ENCODE measurements at places on chromosomes 5 and 9.
A peak's percentile ranks its signal among the peaks of the same experiment; 100 is the strongest.

DNA sequence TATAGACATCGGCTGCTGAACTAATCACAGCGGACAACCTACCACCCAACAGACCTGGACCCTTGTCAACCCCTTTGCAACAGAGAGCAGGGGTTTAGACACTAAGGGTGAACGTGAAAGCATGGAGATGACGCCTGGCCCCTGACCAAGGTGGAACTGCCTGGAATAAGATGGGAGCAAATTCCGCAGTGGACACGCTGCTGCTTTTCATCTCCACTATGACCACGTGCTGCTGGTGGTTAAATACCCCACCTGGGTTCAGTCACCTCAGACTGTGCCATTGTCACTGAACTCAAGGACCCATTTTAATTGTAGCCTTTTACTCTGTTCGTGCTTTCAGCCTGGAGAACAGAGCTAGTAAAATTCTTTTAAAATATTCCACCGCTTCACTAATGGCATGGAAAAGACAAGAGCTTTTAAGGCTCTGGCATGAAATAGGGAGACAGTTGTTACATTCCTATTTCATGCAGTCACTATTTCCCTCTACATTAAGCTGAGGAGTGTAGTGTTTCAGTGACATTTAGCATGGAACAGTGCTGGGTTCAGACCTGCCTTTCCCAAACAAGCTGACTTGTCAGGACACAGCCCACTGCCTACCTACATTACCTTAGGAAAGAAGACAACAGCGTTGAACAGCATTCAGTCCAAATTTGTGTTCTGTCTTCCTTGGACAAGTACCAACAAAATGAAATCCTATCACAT is 96.8 kb downstream of the ANKRD18B start:
- DNase-seq = peak; percentile 45

DNA sequence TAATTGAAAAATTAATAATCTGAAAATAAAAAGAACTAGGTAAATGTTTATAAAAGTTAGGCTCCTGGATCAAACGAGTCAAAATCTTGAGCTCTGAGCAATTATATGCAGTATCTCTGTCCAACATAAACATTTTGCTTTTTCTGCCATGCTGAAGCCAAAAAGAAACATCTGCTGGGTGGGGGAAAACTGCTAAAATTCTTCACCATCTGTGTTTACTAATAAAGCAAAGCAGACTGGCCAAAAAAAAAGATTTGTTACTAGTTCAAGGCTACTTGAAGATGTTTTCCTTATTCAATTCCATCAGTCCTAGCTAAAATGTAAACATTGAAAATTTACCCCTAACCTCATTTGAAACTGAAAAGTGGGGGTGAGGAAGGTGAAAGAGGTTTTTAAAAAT is 29.7 kb downstream of the GTF3C4 start:
- DNase-seq = no peak

DNA sequence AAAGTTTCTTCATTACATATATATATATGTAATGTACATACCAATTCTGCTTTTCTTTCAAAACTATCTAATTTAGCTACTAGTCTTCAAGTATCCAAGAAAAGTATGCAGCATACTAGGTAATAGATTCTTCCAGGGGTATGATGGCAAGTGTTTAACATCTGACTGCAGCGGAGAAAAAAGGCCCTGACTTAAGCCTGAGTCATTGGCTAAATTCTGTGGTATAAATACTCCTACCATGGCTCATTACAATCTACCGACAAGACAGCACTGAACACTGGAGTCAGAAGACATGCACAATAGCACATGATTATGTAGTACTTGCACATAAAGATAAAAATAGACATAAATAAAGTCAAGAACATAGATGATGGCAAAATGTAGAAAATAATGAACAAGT is 439.9 kb downstream of the BRINP1 start:
- no peak for DNase-seq

GRCh38 chr9:81132796-81133195 is 556.6 kb downstream of the TLE1 start:
- DNase-seq = no peak

- DNase-seq = no peak
Measured at GRCh38 chr9:127712867-127713266, 2.6 kb downstream of the PTRH1 start.

- no peak for DNase-seq
Measured at GRCh38 chr5:115948091-115948534, 14.2 kb upstream of the LVRN start.

- no peak for DNase-seq
Measured at GRCh38 chr5:109164001-109164400, 245.8 kb downstream of the PJA2 start.

GRCh38 chr5:54013556-54014194 is 296.7 kb downstream of the ARL15 start:
- DNase-seq = peak; percentile 14

DNA sequence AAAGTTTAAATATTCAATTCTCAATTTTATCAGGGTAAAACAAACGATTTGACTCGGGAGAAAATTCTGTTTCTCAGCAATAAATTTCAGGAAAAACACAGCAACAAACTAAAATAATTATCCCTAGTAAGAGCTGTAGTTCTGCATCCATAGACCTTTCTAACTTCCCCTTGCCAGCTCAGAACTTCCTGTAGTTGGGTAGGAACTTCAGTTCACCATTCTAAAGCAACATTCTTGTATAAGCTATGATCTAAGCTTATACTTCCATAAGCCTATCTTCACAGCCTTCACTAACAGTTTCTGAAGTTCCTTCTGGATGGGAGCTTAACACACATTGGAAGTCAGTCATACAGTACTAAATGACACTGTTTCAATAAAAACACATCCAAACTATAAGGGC is 96.6 kb downstream of the UBAP2 start:
- DNase-seq = no peak

DNA sequence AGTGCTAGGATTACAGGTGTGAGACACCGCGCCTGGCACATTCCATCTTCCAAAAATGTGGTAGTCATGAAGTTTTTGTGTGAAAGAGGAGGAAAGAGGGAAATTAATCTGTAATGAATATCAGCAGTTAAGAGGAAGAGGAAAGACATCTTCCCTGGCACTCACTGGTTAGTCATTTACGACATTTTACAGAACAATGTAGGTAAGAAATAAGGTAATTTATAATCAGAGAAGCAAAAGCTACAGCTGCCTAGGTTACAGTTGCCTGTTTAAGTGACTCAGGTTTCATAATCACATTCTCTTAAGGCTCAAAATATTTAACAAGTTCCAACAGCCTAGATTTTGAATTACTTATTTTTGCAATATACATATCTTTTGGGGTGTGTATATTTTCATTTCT is 26.9 kb downstream of the CNOT6 start:
- no peak for DNase-seq

DNA sequence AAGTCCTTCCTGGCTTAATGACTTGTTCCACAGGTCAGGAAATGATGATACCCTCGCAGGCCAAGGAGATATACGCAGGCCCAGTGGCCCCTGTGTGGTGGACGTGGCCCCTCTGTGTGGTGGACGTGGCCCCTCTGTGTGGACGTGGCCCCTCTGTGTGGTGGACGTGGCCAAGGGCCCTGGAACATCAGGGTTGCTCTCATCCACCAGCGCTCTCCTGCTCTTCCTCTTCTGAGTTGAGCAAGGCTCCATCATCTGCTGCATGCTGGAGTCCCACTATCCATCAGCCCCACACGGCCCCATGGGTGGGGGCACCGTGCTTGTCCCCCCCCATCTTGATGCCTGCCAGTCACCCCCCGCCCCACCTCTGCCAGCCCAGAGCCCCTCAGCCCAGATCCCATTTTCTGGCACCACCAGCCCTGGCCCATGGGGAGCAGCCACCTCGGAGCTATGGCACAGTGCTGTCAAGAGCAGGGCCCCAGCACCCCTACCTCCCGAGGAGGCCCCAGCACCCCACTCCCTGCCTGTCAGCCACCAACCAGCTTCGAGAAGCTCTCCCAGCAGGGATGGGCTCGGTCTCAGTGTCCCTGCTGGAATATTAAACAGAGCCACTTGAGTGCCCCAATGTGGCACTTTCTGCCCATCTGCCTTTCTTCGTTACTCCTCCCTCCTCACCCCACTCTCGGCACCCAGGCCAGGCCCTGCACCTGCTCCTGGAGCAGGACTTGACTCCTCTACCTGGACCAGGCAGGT is 8.1 kb downstream of the LRRC14B start:
- DNase-seq = no peak

- peak; percentile 88 for DNase-seq
Measured at GRCh38 chr9:129558551-129559505, 62.1 kb downstream of the C9orf50 start.

DNA sequence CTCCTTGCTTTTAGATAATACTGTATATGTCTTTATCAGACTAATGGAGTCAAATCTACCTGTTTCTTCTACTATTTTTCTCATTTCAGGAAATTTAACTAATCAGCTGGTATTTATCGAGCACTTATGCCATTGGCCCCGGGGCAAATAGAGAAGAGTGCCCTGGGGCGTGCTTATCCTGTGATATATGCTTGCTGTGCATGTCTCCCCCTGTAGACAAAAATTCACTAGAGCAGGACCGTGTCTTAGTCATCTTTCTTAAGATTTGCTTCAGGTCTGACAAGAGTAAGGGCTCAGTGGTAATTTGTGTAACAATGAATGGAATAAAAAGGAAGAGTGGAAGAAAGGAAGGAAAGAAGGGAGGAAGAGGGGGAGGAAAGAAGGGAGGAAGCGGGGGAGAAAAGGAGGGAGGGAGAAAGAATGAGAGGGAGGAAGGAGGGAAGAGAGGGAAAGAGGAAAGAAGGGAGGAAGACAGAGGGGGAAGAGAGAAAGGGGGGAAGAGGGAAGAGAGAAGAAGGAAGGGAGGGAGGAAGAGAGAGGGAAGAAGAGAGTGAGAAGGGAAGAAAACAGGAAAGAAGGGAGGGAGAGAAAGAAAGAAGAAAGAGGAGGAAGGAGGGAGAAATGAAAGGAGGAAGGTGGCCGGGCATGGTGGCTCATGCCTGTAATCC is 295.7 kb upstream of the PANK3 start:
- DNase-seq = peak; percentile 16

- no peak for DNase-seq
Measured at GRCh38 chr5:82922086-82922734, 155.0 kb downstream of the TMEM167A start.

- no peak for DNase-seq
Measured at GRCh38 chr5:44382894-44383293, 6.3 kb downstream of the FGF10 start.

- DNase-seq = no peak
Measured at GRCh38 chr5:134539732-134540131, 14.3 kb downstream of the JADE2 start.

DNA sequence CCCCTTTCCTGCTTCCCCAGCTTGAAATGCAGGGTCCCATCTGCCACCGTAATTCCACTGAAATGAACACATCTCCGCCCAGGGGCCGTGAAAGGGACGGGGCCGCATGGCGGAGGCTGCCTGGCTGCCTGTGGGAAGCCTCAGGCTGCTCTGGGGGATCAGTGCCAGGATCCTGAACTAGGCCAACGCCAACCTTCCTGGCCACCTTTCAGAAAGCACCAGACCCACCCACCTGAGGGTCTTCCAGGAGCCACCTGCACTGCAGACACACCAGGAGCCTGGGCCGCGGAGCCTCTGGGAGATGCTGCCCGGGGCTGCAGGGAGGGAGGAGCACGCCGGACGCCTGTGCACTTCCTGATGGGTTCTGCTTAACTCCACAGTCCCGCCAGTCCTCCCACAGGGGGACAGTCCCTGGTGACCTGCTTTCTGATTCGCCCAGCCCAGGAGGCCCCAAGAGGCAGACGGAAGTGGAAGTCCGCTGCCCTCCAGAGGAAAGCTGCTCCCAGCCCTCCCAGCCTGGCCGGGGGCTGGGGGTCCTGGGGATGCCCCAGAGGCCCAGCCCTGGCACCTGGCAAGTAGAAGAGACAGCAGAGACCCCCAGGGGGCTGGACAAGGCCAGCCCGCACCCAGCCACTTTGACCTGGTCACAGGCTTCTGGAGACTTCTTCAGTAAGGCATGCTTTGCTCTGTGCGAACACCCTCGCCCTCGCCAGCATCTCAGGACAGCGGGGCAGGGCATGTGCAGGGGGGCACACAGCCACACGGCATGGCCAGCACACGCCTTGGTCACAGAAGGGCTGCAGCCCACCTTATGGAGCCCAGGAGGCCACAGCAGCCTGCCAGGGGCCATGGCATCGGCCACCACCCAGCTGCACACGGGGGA is at the start of gene CARD9:
Gene CARD9 (minus strand): TSS at position 370 of the 883 bp plus-strand sequence. CDS start 1,591 bp downstream, outside the sequence.
- no peak for DNase-seq

- no peak for DNase-seq
Measured at GRCh38 chr5:143359869-143360268, 43.6 kb downstream of the NR3C1 start.

DNA sequence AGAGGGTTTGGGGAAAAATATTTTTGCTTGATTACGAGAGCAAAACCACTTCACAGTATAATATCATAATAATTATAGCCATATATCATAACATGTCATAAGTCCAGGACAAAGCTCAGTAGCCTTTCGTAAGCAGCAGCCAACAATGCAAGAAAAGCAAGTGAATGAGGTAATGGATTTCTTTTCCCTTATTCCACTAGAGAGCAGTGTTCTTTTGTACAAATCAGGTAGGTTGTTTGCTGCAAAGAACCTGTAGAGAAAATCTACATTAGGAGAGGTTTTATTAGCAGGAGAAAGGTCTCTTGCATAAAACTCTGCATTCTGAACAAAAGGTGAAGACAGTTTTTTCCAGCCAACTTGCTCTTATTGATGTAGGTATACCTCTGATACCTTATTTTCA is 1033.4 kb downstream of the TLE4 start:
- peak; percentile 51 for DNase-seq

- DNase-seq = peak; percentile 50
Measured at GRCh38 chr5:8184455-8185063, 315.6 kb downstream of the MTRR start.

GRCh38 chr5:83740741-83741140 is 20.1 kb upstream of the HAPLN1 start:
- DNase-seq = no peak

DNA sequence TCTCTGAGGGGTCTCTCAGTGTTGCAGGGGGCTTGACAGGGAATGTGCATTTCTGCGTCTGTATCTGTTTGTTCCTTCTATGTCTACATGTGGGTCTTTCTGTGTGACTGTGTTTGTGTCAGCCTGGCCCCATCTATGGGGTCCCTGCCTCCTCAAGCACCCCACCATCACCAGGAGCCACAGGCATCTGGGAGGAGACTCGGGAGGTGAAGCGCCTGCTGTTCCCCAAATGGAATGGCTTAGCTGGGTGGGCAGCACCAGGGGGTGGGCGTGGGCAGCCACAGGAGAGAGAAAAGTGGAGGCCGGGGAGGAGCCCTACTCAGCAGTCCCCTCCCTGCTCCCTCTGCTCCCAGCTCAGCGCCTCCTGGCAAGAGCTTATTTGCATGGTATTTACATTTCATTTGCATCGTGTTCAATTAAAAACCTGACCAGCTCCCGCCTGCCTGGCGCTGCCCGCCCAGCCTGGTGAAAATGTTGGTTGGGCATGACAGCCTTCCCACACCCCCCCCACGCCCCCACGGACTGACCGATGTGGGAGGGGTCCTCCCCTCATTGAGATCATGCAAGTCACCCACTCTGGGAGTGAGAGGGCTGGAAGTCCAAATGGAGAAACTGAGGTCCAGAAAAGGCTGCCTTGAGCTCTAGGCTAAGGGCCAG is 50.5 kb downstream of the CXXC5 start:
- DNase-seq = peak; percentile 88

DNA sequence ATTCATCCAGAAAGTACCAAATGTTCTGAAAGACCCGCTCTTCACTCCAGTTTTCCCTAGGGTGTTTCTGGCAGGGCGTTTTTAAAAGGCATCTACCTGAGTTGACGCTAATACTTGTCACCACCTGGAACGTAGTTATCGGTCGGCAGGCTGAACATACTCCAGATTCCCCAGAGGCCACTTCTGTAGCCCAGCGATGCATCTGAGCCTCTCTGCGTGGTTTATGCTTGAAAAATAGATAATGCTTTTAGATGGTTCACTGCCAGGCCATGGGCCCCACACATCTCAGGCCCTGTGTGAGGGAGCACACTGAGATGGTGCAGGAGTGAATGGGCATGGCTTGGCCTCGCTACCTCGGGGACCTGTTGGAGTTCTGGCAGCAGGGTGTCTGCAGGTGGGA is 33.0 kb upstream of the NCS1 start:
- no peak for DNase-seq
